ENCODE measurements at places on chromosomes 13 and 19. TPM values are rescaled to one million over a fixed set of nuclear protein-coding genes. Genes with fewer than 3 reads are reported as not detected.

DNA sequence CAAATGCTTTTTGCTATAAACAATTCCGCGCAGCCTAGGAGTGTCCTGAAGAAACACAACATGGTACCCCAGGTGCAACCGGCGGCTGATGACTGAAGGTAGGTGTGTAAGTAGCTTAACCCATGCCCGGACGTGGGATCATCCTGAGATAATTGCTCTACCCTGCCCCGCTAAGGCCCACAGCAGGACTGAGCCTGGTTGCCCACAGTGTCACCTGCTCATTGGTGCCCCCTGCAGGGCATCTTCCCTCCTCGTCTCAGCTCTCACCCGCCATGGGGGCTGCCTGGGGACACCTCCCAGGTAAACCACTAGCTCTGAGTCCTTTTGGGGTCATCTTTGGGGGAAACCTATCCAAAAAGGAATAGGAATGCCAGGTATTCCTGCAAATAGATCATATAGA is 22.3 kb downstream of the TMEM161A start:
- DNase-seq, result peak; percentile 53

GRCh38 chr19:30325676-30326392 is 46.4 kb upstream of the ZNF536 start:
- no peak for DNase-seq

GRCh38 chr13:74715718-74716117 is 581.5 kb upstream of the KLF12 start:
- DNase-seq, result no peak

DNA sequence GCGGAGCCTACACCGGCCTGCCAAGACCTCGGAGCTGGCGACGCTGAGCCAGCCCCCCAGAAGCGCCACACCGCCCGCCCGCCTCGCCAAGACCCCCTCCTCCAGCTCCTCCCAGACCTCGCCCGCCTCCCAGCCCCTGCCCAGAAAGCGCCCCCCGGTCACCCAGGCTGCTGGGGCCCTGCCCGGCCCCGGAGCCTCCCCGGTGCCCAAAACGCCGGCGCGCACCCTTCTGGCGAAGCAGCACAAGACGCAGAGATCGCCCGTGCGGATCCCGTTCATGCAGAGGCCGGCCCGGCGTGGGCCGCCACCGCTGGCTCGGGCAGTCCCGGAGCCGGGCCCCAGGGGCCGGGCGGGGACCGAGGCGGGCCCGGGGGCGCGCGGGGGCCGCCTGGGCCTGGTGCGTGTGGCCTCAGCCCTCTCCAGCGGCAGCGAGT is 10.2 kb downstream of the C19orf25 start:
- DNase-seq, result peak; percentile 62

DNA sequence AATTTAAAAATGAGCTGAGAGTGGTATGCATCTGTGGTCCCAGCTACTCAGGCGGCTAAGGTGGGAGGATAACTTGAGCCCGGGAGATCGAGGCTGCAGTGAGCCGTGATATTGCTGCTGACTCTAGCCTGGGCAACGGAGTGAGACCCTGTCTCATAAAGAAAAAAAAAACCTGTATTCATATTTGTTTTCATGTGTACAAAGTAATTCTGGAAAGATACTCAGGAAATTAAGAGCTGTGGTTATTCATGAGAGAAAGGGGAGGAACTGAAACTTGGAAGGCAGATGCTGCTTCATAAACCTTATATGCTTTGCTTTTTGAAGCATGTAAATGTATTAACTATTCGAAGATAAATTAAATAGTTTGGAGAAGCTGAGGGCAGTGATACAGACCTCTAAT is 8.8 kb upstream of the RLN3 start:
- no peak for DNase-seq

GRCh38 chr13:113553511-113554332 is 30.8 kb upstream of the TFDP1 start:
- DNase-seq, result no peak

GRCh38 chr19:16548956-16549355 is 6.7 kb upstream of the CHERP start:
- no peak for DNase-seq

- DNase-seq, result no peak
Measured at GRCh38 chr19:12833418-12833737, 1.0 kb downstream of the RTBDN start.

- no peak for DNase-seq
Measured at GRCh38 chr19:34265221-34265650, 10.9 kb downstream of the GARRE1 start.

GRCh38 chr19:3167533-3168272 is 10.9 kb upstream of the S1PR4 start:
- no peak for DNase-seq

B3GNT8 gene
- total RNA-seq, result 1.6 TPM

ZNF135 gene
- 1.6 TPM for total RNA-seq

DENND1C gene
- 0.93 TPM for total RNA-seq

YJEFN3 gene
- 1.6 TPM for total RNA-seq

CEACAM7 gene
- not detected for total RNA-seq

FUT2 gene
- total RNA-seq, result not detected

All from psoas muscle (tissue), 8 donors.